ENCODE measurements at places on chromosomes 13 and 19.

DNA sequence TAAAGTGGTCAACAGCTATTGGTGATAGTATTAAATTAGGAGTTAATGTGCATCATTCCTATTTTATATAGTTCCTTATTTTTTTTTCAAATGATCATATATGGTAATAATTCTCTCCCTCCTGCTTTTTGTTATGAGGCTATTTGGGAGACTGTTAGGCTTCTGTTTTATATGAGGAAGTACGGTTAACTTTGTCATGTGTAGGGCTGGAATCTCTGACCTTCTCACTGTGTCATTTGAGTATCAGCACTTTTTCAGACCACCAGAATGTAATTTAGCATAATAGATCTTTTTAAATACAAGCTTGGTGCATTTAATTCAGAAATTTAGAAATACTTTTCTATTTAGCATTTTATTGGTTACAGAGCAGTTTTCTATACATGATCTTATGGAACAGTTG, 7.7 kb downstream of the DGKH start:
- DNase-seq, result no peak

DNA sequence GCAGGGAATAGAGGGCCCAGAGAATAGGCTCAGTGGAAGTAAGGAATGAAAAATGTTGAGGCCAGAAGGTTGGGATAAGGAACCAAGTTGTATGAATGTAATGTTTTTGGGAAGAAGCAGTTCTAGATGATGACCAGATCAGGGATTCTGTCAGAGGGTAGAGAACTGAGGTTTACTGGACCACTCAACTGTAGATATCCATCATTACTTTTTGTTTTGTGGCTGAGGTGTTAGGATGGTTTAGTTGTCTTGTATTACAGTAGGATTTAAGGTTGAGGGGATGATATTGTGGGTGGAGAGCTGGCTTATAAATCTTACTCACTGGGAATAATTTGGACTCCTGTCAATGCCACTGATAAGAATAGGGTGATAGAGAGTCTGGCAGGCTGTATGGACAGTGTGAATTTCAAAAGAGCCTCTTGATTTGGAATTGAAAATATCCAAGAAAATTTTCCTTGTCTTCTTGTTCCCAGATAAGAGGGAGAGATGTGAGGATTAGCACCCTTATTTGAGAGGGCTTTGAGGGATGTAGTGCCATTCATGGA, 22.6 kb downstream of the NDFIP2 start:
- no peak for DNase-seq

GRCh38 chr13:46834657-46835056, 37.7 kb upstream of the ESD start:
- DNase-seq, result no peak

DNA sequence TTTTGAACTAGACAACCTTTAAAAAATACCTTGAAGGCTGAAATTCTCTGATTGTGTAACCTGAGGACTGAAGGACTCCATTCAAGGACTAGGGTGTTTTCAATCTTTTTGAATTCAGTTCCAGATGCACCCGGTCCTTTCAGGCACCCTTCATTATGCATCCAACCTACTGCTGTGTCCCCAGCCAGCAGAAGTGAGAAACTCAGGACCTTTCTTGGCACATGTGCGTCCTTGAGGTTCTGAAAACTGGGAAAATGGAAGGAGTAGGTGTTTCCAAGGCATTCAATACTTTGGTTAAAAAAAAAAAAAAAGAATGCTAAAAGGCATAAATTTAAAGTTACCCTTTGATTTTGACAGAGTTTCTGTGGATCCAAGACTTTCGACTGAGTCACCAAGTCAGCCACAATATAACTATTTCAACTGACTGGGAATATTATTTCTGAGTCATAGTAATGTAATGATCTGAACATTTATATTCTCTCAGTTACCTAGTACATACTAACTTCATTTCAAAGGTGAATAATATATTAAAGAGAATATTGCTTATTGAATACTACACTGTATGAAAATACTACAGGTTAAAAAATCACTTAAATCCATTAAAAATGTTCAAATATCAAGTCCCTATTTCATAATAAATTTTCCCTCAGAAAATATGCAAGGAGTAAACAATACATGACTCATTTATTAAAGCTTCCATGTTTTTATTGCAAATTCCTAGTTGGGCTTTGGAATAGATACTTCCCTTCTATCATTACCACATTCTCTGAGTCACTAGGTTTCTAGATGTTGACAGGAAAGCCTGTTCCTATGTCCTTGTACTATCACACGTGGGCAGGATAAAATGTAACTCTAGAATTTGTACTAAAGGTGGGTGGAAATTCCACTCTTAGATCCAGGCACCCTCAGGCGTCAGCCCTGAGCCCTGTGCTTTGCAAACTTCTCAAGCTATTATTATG, 2.4 kb upstream of the ITGBL1 start:
- DNase-seq, result no peak

GRCh38 chr19:19464339-19465098, 50.8 kb downstream of the TSSK6 start:
- DNase-seq, result no peak

DNA sequence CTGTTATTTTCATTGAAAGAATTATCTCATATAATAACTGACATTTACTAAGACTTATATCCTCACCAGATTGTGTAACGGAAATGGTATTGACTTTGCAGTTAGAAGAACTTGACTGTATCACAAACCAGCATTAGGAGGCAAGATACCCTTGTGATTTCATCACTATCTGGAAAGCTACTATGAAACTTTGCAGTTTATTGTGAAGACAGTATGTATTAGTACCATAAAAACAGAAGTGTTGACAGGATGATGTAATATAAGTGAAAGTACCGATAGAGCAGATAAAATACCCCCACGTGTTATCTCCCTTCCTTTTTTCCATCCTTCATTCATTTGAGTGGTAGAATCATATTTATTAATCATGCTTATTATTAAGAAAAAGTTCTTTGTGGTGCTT, 365.7 kb upstream of the KLHL1 start:
- no peak for DNase-seq

GRCh38 chr13:92362717-92363116, 863.9 kb upstream of the GPC6 start:
- DNase-seq, result no peak

- DNase-seq, result no peak
Observed at GRCh38 chr13:113152984-113153809, 5.3 kb upstream of the PROZ start.

DNA sequence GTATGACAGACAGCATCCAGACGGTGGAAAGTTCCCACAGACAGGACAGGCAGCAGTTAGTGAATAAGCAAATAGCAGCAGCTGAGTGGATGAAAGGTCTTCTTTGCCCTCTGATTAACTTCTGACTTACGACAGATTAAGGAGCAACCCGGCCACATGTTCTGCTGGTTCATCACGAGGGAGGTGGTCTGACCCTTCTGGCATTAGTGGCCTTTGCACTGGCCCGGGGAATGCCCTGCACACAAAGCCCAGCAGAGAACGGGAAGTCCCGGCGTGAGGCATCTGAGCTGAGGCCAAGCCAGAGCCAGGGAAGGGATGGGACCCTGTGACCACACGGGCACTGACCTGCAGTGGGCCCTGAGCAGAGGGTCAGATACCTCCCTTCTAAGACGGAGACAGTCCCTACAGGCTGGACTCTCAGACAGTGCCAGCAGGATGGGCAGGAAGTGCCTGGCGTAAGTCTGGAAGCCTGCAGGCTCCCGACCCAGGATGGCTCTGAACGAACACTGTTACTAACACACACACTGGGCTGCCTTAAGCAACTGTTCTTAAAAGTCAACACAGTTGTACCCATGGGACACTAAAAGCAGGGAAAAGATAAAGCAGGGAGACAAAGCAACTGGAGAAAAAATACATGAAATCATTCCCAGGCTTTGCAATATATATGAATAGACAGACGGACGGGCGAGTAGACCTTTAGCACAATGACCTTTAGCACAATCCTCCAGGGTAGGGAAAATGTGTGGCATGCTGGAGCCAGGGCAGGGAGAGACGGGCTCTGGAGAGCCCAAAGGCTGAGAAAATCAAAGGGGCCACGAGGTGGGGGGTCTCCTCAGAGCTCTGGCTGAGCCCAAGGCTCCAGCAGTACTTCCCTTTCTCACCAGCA, 6.3 kb downstream of the C19orf12 start:
- DNase-seq, result no peak

GRCh38 chr13:27971236-27971645, 2.1 kb upstream of the CDX2 start:
- no peak for DNase-seq

DNA sequence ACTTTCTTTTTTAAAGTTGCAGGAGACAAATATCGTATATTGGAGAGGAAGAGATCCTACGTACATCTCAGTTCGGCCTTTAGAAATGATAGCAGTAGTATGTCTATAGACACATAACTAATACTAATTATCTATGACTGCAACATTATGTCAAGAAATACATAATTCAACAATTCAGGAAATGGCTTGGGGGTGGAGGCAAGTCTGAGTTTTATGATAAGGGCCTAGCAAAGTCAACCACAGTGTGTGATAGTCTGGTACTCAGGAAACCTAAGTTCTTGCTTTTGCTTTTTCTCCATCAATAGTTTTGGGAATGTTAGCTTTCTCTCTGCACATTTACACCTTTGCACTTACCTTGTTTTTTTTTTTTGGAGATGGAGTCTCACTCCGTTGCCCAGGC, 27.5 kb upstream of the OBI1 start:
- no peak for DNase-seq

- DNase-seq, result peak; percentile 65
Observed at GRCh38 chr19:48244281-48244680, 11.4 kb downstream of the CARD8 start.

- no peak for DNase-seq
Observed at GRCh38 chr13:59677966-59678814, 485.5 kb downstream of the DIAPH3 start.

GRCh38 chr19:584240-585001, 5.3 kb upstream of the HCN2 start:
- DNase-seq, result peak; percentile 74

GRCh38 chr19:50822661-50823208, 852 bp downstream of the KLK1 start:
- no peak for DNase-seq

GRCh38 chr19:3184847-3185460, 776 bp upstream of the NCLN start:
- no peak for DNase-seq

GRCh38 chr13:20141238-20142022, 19.4 kb downstream of the GJA3 start:
- DNase-seq, result no peak

DNA sequence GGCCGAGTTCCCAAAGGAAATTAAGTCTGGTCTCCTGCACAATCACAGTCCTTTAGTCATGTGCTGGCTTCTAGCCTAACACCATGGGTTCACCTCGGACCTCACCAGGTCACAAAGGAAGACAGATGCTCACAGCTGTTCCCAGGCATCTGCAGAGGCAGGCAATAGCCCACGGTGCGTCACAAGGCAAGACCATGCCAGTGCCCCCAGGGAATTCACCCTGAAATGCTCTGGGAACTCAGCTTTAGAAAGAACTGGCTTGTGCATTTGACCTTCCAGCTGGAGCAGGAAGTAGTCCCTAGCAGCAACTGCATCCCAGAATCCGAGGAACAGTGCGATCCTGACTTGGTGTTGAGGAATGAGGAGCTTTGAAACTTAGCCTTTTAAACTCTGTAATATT, 96.8 kb upstream of the WASF3 start:
- DNase-seq, result no peak

DNA sequence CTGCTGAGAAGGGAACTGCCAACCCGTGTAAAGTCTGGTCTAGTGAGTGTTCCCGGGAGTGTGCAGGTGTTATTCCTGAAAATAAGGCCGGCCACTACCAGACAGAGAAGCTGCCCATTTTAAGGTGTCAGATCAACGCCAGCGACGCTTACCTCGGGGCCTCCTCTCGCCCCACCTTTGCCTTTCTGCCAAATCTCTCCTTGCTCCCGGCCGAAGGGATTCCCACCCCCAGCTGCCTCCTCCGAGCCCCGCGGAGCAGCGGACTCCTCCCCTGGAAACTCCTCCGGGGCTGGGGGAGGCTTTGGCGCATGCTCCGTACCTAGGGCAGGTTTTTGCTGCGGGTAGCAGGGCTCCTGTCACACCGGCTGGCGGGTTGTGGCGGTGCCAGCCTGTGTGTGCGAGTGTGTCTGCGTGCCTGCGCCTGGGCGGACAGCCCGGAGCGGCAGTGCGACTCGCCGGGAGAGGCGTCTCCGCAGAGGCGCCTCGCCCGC, at the start of gene HS6ST3:
TSS of gene HS6ST3 (plus strand) at position 359 of the 491 bp plus-strand sequence.
- DNase-seq, result no peak

DNA sequence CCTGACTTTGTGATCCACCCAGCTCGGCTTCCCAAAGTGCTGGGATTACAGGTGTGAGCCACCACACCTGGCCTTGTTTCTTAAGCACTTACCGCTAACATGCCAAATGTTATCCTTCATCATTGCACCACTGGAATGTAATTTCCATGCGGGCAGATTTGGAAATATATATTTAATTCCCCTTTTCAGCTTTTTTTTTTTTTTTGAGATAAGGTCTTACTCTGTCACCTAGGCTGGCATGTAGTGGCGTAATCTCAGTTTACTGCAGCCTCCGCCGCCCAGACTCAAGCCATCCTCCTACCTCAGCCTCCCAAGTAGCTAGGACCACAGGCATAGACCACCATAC, 4.3 kb upstream of the UPK1A start:
- DNase-seq, result no peak

- no peak for DNase-seq
Observed at GRCh38 chr13:20395061-20395916, 130.4 kb downstream of the CRYL1 start.

- no peak for DNase-seq
Observed at GRCh38 chr19:31980796-31981195, 364.6 kb upstream of the ZNF507 start.

DNA sequence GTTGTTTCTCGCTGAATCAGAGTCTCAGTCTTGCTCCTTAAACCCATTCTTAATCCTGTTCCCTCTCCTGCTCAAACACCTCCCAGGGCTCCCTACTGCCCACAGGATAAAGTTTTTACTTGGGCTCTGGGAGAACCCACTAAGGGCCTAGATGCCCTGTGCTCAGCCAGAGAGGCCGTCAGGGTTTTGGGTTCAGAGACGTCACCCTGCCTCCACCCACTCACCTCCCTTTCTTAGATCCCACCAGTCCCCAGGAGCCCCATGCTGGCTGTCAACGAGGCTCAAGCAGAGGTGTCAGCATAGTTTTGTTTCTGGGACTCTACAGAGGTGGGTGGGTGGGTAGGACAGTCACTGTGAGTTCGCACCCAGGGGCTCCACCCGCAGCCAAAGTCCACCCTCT, 15.5 kb upstream of the CYP4F2 start:
- DNase-seq, result no peak

Measured in CD4-positive, alpha-beta T cell treated with Interferon alpha-2 for 1 hour (primary cell).